ENCODE measurements at places on chromosomes 6 and 20. TPM values are rescaled to one million over a fixed set of nuclear protein-coding genes. Genes with fewer than 3 reads are reported as not detected.
A peak's percentile ranks its signal among the peaks of the same experiment; 100 is the strongest.

IYD gene
- not detected for total RNA-seq

BACH2 gene
- 16.9 TPM for total RNA-seq

GRCh38 chr20:50186151-50186885 is 4.3 kb upstream of the CEBPB start:
- DNase-seq: peak; percentile 95
- peak overlapping the region; percentile 66 for H3K27ac ChIP-seq
- H3K36me3 ChIP-seq: no peaks in the 10 kb centered on the region
- H3K4me1 ChIP-seq: no peaks in the 10 kb centered on the region
- H3K4me3 ChIP-seq: no peak overlapping the region

DNA sequence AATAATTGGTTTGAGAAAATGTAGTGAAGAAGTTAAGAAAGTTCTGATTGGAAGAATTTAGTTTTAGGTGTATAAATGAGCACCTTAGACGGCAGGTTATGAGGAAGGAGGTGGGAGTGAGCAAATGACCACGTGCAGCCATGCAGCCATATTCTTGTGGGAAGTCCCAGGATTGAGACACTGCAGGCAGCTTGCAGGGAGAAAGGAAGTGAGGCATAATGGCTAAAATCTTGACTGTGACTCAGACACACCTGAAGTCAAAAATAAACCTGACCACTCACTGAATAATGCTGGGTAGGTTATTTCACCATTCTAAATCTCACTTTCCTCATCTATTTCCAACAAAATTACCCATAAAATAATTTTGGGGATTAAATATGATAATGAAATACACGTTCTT is 16.6 kb downstream of the DSE start:
- peak overlapping the region; percentile 67 for H3K27ac ChIP-seq
- H3K27me3 ChIP-seq: no peaks in the 10 kb centered on the region
- no peaks in the 10 kb centered on the region for H3K36me3 ChIP-seq
- H3K4me3 ChIP-seq: no peak overlapping the region
- DNase-seq: no peak
- peaks cover 60% of the 10 kb centered on the region for H3K4me1 ChIP-seq

FBXO9 gene
- 74.2 TPM for total RNA-seq

GRCh38 chr6:106247733-106248132 is 77.8 kb downstream of the ATG5 start:
- H3K36me3 ChIP-seq: no peaks in the 10 kb centered on the region
- DNase-seq: no peak
- H3K4me1 ChIP-seq: peaks cover 3% of the 10 kb centered on the region
- no peak overlapping the region for H3K27ac ChIP-seq
- no peaks in the 10 kb centered on the region for H3K27me3 ChIP-seq

FNDC1 gene
- 0.07 TPM for total RNA-seq

DNA sequence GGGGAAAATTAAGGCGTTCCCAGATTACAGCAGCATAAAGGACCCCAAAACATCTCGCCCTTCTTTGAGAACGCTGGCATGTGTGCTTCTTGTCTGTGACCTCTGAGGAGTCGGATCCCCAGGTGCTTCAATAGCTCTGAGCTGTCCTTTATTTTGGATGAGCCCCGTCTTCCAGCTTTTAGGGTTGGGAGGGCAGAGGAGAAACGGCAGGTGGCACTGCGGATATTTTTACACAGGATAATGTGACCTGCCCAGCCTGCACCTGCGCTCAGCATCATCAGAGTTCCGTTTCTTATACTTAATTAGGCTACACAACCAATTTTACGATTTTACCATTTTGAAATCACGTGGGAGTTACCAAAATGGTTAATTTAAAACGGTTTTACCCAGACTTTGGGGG is 147.7 kb upstream of the RPS6KA2 start:
- no peak overlapping the region for H3K4me3 ChIP-seq
- H3K27ac ChIP-seq: no peak overlapping the region
- DNase-seq: no peak
- no peaks in the 10 kb centered on the region for H3K4me1 ChIP-seq
- no peaks in the 10 kb centered on the region for H3K27me3 ChIP-seq
- H3K36me3 ChIP-seq: no peaks in the 10 kb centered on the region

Measured in psoas muscle (tissue), 8 donors.